H9 (cell line): ENCODE measurements at places on chromosomes 7 and 10.

DNA sequence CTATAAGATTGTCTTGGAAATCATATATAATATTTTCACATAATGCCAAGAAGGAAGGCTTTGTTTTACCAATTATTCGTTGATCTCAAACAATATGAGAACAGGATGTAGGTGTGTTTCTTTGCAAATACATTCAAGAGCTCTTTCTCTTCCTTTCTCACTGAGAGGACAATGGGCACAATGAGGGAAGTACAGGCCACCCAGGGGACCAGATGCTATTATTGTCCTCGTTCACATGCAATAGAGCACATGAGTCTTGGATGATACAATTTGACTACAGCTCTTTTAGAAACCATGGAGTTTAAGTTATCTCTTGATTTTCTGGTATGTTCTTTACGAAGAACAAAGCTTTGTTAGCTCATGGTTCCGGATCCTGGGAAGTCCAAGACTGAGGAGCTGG, 323.7 kb upstream of the KLF6 start:
- no peak overlapping the region for H3K27ac ChIP-seq
- H3K4me3 ChIP-seq = no peak overlapping the region
- no peak for DNase-seq
- no peaks in the 10 kb centered on the region; the same call in 1 of the 2 replicates for H3K4me1 ChIP-seq
- peaks cover 12% of the 10 kb centered on the region for H3K36me3 ChIP-seq

GRCh38 chr10:75860009-75860408, 428.6 kb downstream of the LRMDA start:
- no peak for DNase-seq
- no peak overlapping the region for H3K4me3 ChIP-seq
- no peaks in the 10 kb centered on the region; the same call in 2 of the 3 replicates for H3K36me3 ChIP-seq
- H3K27me3 ChIP-seq = no peaks in the 10 kb centered on the region
- no peaks in the 10 kb centered on the region; the same call in none of the 2 replicates for H3K4me1 ChIP-seq

DNA sequence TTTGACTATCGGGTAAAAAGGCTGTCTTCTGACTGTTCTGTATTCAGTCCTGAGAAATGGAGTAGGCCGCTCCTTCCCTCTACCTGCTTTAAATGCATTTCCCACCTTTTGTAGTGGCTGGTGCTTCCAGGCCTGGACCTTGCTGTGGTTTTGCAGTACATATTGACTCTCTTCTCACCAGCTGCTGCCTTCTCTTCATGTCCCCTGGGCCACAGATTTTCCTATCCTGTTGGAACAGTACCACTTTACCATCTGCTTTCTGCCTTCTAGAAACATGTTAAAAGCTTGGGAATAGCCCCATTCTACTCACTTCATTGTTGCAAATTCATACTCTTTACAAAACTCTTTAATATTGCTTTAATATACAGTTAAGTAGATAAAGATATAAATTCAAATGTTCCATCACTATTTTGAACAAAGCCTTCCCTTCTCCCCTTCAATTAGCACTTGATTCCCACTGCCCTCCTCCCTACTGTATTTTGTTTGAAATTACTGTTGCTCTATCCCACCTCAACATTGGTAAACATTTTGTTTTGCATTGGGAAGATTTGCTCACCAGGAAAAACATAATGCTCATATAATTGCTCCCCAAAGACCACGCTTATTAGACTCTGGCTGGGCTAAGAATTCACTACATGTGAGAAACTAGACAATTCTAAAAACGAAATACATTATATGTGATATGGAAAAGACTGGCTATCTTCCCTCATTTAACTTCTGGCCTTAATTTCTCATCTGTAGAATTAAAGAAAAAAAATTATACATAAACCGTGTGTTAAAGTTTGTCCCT, 17.3 kb upstream of the SEMA3C start:
- H3K4me1 ChIP-seq = no peaks in the 10 kb centered on the region
- no peak for DNase-seq
- no peak overlapping the region for H3K4me3 ChIP-seq
- no peak overlapping the region for H3K27ac ChIP-seq
- H3K27me3 ChIP-seq = no peaks in the 10 kb centered on the region
- no peaks in the 10 kb centered on the region for H3K36me3 ChIP-seq

DNA sequence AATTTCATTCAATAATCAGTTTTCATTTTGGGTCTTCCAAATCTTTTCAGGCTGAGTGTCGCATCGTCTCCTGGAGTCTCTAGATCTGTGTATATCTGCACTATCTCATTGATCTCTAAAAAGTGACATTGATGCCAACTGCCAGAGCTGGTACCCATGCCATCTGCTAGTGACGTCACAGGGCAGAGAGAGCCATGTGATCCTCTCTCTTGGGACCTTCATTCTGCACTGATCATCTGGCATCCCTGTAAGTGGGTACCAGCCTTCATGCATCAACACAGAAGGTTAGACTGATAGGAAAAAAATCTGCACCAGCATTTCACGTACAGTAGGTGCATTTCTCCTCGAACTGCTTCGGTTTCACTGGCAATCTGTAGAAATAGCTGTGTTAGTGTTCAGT, at the start of gene NEUROD6:
TSS of gene NEUROD6 (minus strand) at position 124 of the 400 bp plus-strand sequence. CDS start 1,458 bp downstream, outside the sequence.
- H3K4me1 ChIP-seq = no peaks in the 10 kb centered on the region
- H3K36me3 ChIP-seq = no peaks in the 10 kb centered on the region
- no peaks in the 10 kb centered on the region for H3K27me3 ChIP-seq
